ENCODE measurements at places on chromosomes 3 and 15.

DNA sequence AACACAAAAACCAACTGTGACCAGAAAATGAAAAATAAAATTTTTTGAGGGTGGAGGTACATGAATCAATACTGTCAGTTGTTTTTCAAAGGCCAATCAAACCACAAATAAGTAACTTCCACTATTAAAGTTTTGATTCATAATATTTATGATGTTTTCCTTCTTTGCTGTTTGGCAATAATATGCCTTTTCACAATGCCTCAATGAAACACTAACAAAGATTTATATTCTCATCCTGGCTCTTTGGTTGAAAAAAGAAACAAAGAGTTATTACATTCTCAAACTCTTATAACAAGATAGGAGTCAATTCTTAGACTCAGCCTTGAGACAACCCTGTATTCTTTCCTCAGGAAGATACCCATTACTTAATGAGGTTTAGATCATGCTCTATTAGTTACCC is 63.1 kb downstream of the C3orf70 start:
- no peak for DNase-seq

DNA sequence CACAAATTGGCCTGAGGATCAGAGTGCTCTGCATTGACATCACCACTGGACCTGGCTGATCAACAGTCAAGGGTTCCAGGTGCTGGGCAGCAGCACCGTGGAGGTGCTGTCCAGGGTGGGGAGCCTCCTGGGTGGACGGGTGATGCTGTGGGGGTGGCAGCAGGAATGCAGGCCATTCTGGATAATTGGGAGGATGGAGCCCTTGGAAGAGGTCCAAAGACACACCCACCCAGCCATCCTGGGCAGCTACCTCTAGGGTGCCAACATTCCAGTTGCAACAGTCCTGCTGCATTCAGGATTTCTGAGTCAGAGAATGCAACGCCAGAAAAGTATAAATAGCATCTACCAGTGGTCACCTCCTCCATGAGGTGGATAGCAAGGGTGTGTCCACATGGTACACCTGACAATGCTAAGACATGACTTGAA is 26.8 kb downstream of the STARD5 start:
- DNase-seq = no peak

GRCh38 chr3:11136116-11136515 is 18.2 kb upstream of the HRH1 start:
- no peak for DNase-seq

DNA sequence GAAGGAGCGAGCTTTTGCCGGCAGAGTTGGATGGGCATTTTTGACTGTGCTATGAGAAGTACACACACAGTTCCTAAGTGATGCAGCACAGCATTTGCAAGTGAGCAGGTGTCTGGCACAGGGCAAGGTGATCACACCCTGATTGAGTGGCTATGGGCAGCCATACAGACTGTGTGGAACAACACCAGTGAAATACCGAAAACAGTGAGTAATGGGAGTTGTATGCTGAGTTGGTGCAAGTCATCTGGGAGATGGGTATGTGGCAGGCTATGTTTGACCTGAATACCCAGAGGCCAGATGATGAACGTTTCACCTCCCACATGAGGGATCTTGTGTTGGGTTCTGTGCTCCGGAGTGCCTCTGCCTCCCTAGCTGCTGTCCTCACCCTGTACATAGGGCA is 53.5 kb upstream of the TIPARP start:
- DNase-seq = no peak

- DNase-seq = no peak
These were observed 205.9 kb downstream of the P3H2 start for GRCh38 chr3:189914799-189915198.

GRCh38 chr15:53434174-53434678 is 325.2 kb downstream of the WDR72 start:
- DNase-seq = no peak

GRCh38 chr15:35630532-35630931 is 84.6 kb upstream of the DPH6 start:
- no peak for DNase-seq

All from GM13976 (cell line).